ENCODE measurements at places on chromosomes 1 and 21. TPM values are rescaled to one million over a fixed set of nuclear protein-coding genes. Genes with fewer than 3 reads are reported as not detected.

The SLC27A3 gene
- total RNA-seq, result 315 TPM

The KRTAP20-1 gene
- total RNA-seq, result not detected

The CLEC20A gene
- total RNA-seq, result not detected

The HTR6 gene
- total RNA-seq, result not detected

The C1orf116 gene
- not detected for total RNA-seq

The DENND2D gene
- 4.4 TPM for total RNA-seq

The UBE2U gene
- not detected for total RNA-seq

The LCE1C gene
- not detected for total RNA-seq

The UTS2 gene
- total RNA-seq, result not detected

GRCh38 chr1:159014851-159015250 lies 5.1 kb downstream of the IFI16 start:
- no peak for DNase-seq

GRCh38 chr21:32143241-32143939 lies 135.5 kb downstream of the MIS18A start:
- no peak for DNase-seq

DNA sequence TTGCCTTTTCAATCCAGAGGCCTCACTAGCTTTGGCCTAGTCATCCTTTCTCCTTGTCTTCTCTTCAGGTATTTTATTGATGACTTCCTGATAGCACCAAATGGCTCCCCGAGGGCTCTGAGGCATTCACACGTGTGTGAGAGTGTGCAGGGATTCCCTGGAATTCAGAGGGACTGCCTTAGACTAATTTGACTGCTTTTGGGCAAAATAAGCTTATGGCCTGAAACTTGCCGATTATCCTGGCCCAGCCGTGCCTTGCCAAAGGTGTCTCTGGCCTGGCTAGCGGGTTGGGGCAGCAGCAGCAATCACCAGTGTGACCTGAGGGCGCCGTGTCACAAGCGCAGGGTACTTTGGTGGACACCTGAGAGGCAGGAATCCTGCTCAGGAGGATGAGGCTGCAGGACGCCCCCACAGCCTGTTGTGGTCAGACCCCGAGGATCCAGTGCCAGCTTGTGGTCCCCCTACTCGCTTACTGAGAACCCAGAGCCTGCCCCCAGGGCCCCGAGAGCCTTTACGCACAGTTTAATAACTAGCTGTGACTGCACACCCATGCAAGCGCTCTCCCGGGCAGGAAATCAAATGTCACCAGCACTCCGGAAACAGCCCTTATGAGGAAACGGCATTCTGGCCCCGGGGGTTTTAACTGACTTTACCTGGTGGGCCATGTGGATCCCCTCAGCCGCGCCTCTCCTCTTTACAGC lies 62.8 kb upstream of the PDE9A start:
- DNase-seq, result no peak

DNA sequence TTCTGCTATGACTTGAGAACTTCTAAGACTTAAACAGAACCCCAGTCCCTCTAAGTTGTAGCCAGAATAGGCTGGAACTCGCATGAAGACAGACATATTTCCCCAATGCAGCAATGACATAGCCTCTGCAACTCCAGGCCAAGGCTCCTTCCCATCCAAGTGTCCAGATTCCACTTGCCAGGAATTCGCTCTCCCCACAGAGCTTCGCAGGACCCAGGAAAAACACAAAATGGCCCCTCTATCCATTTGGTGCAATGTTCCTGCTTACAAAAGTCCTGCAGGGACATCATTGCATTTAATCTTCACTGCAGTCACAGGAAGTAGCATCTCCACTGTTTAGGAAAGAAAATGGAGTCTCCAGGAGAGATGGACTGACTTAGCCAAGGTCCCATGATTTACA lies 147.5 kb upstream of the KLHDC7A start:
- no peak for DNase-seq

- no peak for DNase-seq
Observed at GRCh38 chr1:230866171-230867070, 1.9 kb downstream of the C1orf198 start.

- DNase-seq, result no peak
Observed at GRCh38 chr1:245365095-245366020, 210.6 kb downstream of the KIF26B start.

- DNase-seq, result no peak
Observed at GRCh38 chr21:25062061-25062460, 545.2 kb downstream of the MRPL39 start.

- DNase-seq, result no peak
Observed at GRCh38 chr1:223794136-223794880, 51.4 kb downstream of the TP53BP2 start.

DNA sequence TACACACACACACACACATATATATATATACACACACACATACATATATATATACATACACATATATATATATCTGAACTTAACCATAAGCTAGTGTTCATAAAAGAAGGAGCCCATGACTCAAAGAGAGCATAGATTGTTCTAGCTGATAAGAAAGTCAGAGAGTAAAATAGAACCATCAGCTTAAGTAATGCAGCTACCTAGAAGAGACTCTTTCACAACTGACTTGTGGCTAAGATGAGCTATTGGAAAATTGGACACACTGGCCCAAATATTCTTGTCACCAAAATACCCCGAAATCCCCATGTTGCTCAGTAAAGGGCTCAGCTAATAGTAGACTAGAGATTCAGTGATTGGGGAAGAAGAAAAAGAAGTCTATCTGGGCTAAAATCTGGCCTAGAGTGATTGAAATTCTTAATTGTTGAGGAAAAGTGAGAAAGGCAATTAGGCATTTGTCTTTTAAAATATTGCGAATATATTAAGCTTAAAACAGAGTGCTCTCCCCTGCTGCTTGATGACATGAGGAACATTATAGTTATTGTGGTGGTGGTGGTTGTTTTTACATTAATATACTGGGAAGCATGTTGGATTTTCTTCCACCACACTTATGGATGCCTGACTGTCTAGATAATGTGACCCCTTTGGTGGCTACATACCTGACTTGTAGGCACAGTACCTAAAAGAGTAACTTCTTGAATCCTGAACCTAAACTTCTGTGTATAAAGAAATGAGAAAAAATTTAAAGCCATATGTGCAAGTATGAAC lies 6.3 kb downstream of the SLAMF1 start:
- DNase-seq, result no peak

- DNase-seq, result no peak
Observed at GRCh38 chr1:36924282-36924811, 110.0 kb downstream of the GRIK3 start.

- no peak for DNase-seq
Observed at GRCh38 chr21:41552254-41552653, 44.3 kb upstream of the TMPRSS2 start.

GRCh38 chr1:162765788-162766187 lies 24.7 kb upstream of the HSD17B7 start:
- no peak for DNase-seq

GRCh38 chr1:51708911-51709760 lies 92.2 kb downstream of the OSBPL9 start:
- no peak for DNase-seq

GRCh38 chr1:174637487-174637886 lies 189.7 kb downstream of the GPR52 start:
- DNase-seq, result no peak

GRCh38 chr1:25500694-25501093 lies 42.7 kb upstream of the LDLRAP1 start:
- peak; percentile 81 for DNase-seq

GRCh38 chr21:45421846-45422775 lies 17.1 kb downstream of the COL18A1 start:
- peak; percentile 61 for DNase-seq

DNA sequence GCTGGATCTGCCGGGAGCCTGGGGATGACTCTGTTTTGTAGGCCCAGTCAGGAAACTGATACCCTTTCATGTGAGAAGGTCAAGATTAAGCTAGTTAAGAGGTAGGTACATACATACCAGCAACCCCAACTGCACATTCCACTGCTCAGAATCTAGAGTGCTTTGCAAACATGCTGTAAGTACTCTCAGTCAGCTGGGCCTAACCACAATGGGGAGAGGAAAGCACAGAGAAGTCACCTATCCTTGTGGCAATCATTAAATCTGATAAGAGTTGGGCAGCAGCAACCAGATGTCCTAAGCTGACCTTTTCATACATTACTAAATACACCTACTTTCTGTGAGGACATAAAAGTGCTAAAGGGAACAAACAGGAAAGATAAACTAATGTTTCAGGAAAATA lies 2.5 kb downstream of the ETV3 start:
- DNase-seq, result no peak

- DNase-seq, result no peak
Observed at GRCh38 chr1:69504730-69505252, 62.9 kb upstream of the LRRC7 start.
